ENCODE measurements at places on chromosomes 11 and 22. TPM values are rescaled to one million over a fixed set of nuclear protein-coding genes. Genes with fewer than 3 reads are reported as not detected.

INS gene
- not detected for total RNA-seq

SPON1 gene
- 0.08 TPM for total RNA-seq

CCDC87 gene
- 0.21 TPM for total RNA-seq

MYOD1 gene
- not detected for total RNA-seq

ZNF280B gene
- total RNA-seq: 4.1 TPM

MPPED2 gene
- not detected for total RNA-seq

ARHGAP42 gene
- 0.44 TPM for total RNA-seq

DNHD1 gene
- total RNA-seq: 11.3 TPM

MS4A2 gene
- not detected for total RNA-seq

CCT8L2 gene
- total RNA-seq: not detected

TRABD gene
- total RNA-seq: 99.6 TPM

CHADL gene
- total RNA-seq: not detected

TRIM5 gene
- total RNA-seq: 6.1 TPM

KBTBD4 gene
- 19.5 TPM for total RNA-seq

ASCL2 gene
- 1.8 TPM for total RNA-seq

SLC7A4 gene
- 0.61 TPM for total RNA-seq

AP2A2 gene
- total RNA-seq: 37.8 TPM

PCSK7 gene
- total RNA-seq: 79.3 TPM

TMEM138 gene
- 60.8 TPM for total RNA-seq

TRMT112 gene
- total RNA-seq: 293 TPM

CLMP gene
- total RNA-seq: not detected

GGT5 gene
- not detected for total RNA-seq

OR5B21 gene
- 0.40 TPM for total RNA-seq

DSCAML1 gene
- 0.13 TPM for total RNA-seq

KCNQ1OT1 gene
- 0.21 TPM for total RNA-seq

PHOX2A gene
- total RNA-seq: not detected

GAB4 gene
- not detected for total RNA-seq

STX3 gene
- 8.8 TPM for total RNA-seq

OR4A16 gene
- total RNA-seq: not detected

BET1L gene
- total RNA-seq: 39.8 TPM

CD3D gene
- total RNA-seq: 407 TPM

MYBPC3 gene
- total RNA-seq: not detected

OR6T1 gene
- total RNA-seq: not detected

FBLN1 gene
- not detected for total RNA-seq

CCDC73 gene
- total RNA-seq: 0.04 TPM
